ENCODE measurements at places on chromosomes 1 and 21.

DNA sequence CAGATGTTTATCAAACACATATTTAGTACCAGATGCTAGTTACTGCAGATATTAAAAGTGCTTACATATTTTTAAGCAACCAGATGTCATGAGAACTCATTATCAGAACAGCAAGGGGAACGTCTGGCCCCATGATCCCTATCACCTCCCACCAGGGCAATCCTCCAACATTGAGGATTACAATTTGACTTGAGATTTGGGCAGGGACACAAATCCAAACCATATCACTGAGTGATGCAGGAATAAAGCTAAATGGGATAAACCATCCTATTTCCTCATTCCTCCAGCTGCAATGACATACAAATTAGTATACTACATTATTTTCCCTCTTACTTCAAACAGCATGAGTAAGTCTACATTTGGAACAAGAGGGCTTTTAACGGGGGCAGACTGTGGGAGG lies 3.1 kb upstream of the KCNK2 start:
- no peak for DNase-seq

DNA sequence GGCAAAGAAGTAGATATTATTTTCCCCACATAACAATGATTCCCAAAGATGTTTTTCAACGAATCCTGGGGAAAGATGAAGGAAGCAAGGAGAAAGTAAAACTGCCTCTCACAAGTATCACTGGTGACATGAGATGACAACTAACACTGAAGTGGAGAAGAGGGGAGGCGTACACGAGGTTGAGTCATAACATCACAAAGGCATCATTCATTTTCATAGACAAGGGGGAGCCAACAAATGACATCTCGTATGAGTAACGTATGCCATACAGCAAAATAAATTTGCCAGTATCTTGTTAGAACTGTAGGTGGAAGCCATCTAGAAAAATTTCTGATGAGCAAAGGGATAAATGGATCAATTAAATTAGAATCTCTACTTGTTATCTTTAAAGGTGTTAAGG lies 56.6 kb downstream of the ATP1B1 start:
- no peak for DNase-seq

DNA sequence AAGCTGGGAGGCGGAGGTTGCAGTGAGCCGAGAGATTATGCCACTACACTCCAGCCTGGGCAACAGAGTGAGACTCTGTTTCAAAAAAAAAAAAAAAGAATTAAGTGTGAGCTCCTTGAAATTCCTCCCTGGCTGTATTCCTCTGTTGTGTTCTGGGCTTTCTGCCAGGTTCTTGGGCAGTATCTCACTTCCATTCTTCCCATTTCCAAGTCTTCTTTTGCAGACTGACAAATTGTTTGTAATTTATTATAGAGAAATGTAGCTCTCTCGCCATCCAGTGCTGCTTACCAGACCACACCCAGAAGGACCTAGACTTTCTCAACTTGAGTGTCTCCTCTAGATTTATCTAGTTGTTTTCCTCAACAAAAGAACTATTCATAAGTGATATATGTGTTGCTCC lies 105.0 kb upstream of the ADGRL2 start:
- DNase-seq = no peak

- no peak for DNase-seq
These were observed 205.2 kb downstream of the MATN1 start for GRCh38 chr1:30518186-30518585.

- DNase-seq = no peak
These were observed 50.1 kb upstream of the PCBP3 start for GRCh38 chr21:45593162-45594022.

- DNase-seq = no peak
These were observed 107.0 kb upstream of the HMCN1 start for GRCh38 chr1:185627171-185627570.

GRCh38 chr1:67118646-67119045 lies 16.1 kb downstream of the C1orf141 start:
- DNase-seq = no peak
